NCI-H2171 (cell line): ENCODE measurements at places on chromosomes 6 and 20.

DNA sequence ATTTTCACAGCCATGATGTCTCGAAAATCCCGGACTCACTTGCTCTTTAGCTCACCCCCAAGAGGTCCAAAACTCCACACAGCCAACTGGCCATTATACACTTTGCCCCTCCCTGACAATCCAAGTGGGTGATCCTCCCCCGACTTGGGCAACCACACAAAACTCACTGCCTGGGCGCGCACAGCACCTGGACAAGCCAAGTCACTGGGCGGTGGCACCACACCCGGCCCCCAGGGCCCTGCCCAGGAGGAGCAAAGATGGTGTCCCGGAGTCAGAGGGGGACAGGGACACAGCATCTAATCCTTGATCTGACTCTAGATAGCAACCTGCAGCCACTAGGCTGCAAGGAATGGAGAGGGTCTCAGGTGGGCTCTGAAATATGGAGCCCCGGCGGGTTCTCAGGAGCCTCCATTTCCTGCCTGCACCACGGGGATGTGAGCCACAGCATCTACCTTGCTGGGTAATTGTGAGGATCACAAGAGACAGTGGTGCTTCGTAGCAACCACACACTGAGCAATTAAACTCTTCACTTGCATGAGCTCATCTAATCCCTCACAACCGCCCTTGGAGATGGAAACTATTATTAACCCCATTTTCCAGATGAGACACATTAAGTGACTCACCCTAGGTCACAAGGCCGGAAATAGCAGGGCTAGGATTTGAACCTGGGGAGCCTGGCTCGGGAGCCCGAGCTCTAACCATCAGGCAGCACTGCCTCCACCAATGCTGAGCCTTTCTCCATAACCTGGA lies 66.6 kb downstream of the BMP7 start:
- DNase-seq = no peak

DNA sequence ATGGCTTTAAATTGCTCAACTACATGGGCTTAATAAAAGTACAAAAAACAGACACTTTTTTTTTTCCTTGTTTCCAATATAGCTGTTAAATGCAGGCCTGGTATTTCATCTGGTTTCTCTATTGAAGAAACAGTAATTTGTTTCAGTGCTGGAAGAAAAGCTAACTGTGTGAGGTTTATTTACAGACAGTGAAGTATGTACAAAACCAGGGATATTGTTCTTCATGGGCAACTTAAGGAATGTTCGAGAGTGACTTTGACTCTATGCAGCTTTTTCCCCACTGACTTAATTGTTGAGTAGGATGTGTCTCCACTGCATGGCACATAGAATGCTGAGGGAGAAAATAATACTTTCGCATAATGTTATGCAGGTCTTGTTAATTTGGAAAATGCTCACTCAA lies 31.0 kb upstream of the PRL start:
- DNase-seq = no peak

- DNase-seq = no peak
Measured at GRCh38 chr20:53952528-53953096, 117.8 kb downstream of the BCAS1 start.

DNA sequence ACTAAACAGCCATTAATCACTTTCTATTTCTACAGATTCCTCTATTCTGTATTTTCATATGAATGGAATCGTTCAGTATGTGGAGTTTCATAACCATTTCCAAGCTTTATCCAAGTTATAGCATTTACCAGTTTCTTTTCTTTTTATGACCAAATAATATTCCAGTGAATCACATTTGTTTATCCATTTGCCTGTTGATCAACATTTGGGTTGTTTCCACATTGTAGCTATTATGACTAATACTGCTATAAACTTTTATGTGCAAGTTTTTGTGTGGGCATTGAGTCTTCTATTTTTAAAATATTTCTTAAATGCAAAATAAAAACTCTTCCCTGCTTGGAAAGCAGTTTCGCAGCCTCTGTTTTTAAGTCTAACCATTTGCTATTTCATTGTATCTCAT lies 336.4 kb upstream of the OPRM1 start:
- no peak for DNase-seq

GRCh38 chr6:113246186-113246585 lies 611.0 kb upstream of the MARCKS start:
- no peak for DNase-seq

GRCh38 chr20:63116412-63117106 lies 99.4 kb downstream of the YTHDF1 start:
- DNase-seq = no peak

DNA sequence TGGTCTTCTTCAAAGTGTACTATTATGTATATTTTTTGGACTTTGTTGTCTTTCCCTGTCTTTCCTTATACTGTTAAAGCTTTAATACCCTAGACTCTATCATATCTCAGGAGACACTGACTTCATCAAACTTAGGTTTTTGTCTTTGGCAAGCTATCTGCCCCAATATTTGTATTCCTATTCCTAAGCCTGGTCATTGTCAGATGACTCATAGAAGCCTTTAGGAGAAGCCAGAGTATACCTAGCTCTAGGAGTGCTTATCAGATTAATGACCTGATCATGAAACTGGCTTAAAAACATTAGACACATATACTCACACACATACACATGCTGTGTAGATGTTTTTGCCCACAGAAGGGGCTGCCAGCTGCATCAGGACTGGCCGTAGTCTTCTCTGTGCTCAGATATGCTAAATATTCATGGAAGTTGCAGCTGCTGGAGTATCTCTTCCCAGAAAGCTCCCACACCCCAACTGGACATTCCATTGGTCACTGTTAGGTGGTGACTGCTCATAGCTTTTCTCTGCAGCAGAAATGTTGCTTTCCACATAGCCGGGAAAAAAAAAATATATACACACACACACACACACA lies 102.0 kb downstream of the ANKS1A start:
- no peak for DNase-seq

GRCh38 chr6:41430875-41431274 lies 95.5 kb downstream of the NCR2 start:
- no peak for DNase-seq

- DNase-seq = no peak
Measured at GRCh38 chr6:82989736-82990290, 75.8 kb downstream of the UBE3D start.

DNA sequence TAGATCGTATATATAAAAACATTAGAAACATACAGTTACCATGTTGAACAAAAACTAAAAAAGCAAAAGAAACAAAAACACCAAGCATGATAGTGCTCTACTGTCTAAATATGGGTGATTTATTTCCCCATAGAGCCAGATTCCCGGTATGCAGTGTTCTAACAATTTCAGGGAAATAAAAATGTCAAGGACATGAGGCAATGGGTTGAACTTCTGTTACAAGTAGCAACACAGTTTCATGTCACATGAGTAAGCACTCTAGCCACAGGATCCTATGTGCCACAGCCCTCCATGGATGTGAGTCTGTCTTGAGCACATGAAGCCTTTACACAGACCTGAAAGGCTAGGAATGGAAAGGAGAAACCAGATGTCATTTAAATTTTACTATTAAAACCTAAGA lies 96.0 kb downstream of the MAP3K5 start:
- no peak for DNase-seq

GRCh38 chr6:21222656-21223055 lies 370.9 kb upstream of the SOX4 start:
- DNase-seq = peak; percentile 61

GRCh38 chr6:147789430-147789947 lies 281.0 kb downstream of the SAMD5 start:
- DNase-seq = no peak

DNA sequence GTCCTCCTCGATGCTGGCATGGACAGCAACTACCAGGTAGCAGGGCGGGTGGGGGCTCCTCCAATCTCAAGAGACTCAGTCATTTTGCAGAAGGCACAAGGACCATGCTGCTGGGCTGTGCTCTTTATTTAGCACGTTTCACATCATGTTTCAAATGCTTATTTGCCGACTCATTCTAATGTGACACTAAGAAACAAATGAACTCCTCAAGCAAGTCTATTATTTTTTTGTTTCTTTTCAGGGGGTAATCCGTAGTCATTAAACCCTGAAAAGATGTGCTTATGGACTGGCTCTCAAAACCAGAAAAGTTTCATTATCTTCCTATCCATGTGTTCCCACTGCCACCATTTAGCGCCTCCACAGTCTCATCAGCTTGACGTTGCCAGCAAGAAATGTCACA lies 92.9 kb downstream of the ANKS1A start:
- no peak for DNase-seq

- DNase-seq = peak; percentile 93
Measured at GRCh38 chr20:1946762-1947534, 46.9 kb downstream of the PDYN start.

- DNase-seq = peak; percentile 50
Measured at GRCh38 chr6:117976030-117976651, 69.1 kb downstream of the SLC35F1 start.

GRCh38 chr6:134015719-134016557 lies 36.5 kb downstream of the SLC2A12 start:
- DNase-seq = no peak

- DNase-seq = no peak
Measured at GRCh38 chr6:41645007-41645618, 6.8 kb downstream of the MDFI start.

- DNase-seq = no peak
Measured at GRCh38 chr20:52965819-52966218, 6.3 kb upstream of the TSHZ2 start.

- no peak for DNase-seq
Measured at GRCh38 chr6:139017227-139017626, 11.3 kb upstream of the ABRACL start.

GRCh38 chr6:164252291-164252690 lies 837.8 kb downstream of the QKI start:
- no peak for DNase-seq

- no peak for DNase-seq
Measured at GRCh38 chr6:136701045-136701444, 91.2 kb downstream of the MAP3K5 start.

DNA sequence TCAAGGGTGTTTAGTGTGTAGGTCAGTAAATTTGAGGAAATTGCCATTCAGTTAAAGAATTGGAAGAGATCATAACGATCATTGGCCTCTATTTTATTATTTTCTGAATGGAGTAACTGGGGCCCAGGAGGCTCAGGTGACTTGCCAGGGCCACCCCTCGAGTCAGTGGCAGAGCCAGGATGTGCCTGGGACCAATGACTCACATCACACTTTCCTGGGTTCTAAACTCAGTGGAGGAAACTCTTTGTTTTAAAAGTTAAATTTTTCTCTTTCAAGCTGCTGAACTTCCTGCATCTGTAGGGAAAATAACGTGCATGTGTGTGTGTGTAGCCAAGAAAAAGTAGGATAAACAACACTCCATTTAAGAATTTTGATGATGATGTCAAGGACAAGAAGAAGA lies 135.5 kb downstream of the MYLK4 start:
- no peak for DNase-seq

DNA sequence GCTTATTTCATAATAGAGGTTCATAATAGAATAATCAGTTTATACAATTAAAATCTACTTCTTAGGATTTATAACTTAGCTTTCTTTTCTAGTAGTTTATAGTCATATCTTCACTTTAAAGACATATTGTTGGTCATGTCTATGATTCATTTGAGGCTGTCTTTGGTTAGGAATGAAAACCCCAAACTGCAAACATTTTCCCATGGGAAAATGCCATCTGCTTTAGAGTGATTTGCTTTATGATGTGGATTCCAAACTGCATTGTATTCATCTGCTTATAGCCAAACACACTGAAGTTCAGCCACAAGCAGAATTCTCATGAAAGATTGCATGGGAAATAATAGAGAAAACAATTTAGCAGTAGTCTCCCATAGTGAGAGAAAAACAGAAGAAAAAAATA lies 128.0 kb downstream of the RFPL4B start:
- DNase-seq = peak; percentile 58

DNA sequence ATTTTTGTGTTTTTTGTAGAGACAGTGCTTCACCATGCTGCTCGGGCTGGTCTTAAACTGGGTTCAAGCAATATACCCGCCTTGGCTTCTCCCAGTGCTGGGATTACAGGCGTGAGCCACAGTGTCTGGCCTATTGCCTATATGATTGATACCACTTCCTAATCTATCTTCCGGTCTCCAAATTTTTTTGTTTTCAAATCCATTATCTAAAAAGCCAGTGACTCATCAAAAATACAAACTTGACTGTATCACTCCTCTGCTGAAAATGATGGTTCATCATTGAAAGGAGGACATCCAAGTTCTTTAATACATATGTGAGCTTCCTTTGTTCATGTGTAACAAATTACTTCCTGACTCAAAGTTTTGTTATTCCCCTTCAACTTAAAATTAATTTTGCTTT lies 35.5 kb downstream of the FAM8A1 start:
- no peak for DNase-seq

DNA sequence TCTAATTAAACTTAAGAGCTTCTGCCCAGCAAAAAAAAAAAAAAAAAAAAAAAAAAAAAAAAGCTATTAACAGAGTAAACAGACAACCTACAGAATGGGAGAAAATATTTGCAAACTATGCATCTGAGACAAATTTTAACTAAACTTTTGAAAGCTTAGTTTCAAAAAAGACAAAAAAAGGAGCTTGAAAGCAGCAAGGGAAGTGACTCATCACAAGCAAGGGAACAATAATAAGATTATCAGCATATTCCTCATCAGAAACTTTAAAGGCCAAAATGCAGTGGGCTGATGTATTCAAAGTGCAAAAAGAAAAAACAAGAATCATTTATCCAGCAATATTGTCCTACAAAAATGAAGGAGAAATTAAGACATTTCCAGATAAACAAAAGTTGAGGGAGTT lies 158.6 kb downstream of the RNF144B start:
- no peak for DNase-seq

DNA sequence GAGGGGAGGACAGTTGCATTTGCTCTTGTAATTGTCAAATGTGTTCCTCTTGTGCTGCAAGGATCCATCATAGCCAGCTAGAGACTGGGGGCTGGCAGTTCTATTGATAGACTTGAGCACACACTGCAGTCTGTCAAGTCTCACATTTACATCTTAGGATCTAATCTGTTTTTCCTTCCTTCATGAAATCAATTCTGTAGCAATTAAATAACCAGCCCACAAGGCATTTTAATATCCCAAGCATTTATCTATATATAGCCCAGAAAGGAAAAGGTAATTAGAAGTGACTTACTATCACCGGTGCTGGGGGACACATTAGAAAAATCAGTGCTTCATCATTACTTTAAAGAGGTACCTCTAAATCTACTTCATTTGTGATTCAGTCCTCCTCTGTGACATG lies 143.0 kb upstream of the STXBP5 start:
- no peak for DNase-seq

DNA sequence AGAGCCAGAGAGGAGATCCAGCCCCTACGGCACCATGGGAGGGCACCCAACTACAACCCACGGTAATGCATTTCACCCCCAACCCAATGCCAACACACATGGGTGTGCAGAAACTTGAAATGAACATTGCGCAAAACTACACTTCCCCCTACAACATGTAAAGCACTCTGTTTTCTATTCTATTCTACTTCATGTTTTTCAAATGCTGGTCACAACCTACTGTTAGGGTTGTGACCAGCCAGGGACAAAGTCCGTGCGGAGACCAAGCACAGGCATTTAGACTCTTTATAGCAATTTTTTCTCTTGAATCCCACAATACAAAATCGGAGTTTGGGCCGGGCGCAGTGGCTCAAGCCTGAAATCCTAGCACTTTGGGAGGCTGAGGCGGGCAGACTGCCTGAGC lies 90.6 kb downstream of the MRPL14 start:
- DNase-seq = no peak
